RCC 7860 (cell line): ENCODE measurements at places on chromosomes 3 and 15.

DNA sequence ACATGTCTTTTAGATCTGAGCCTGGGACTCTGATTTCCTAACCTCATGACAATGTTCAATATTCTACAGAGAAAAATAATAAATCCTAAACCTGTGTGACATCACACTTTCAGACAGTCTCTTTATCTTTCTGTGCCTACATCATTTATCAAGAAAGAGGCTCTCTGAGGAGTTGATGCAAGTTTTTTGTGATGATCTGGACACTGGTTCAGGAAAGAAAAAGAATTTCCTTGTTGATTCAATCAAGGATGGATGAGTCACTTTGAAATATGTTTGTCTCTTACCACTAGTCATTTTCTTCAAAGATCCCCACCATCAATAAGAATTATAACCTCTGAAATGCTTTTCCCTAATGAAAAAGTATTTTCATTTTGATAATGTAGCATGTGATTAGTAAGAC, 404.6 kb downstream of the WDR72 start:
- no peak for DNase-seq

GRCh38 chr3:28924744-28925360, 356.0 kb upstream of the RBMS3 start:
- DNase-seq: no peak

- no peak for DNase-seq
These were observed 17.4 kb downstream of the ABTB1 start for GRCh38 chr3:127690106-127690505.

- no peak for DNase-seq
These were observed 79.7 kb upstream of the MRPL3 start for GRCh38 chr3:131582438-131582837.

DNA sequence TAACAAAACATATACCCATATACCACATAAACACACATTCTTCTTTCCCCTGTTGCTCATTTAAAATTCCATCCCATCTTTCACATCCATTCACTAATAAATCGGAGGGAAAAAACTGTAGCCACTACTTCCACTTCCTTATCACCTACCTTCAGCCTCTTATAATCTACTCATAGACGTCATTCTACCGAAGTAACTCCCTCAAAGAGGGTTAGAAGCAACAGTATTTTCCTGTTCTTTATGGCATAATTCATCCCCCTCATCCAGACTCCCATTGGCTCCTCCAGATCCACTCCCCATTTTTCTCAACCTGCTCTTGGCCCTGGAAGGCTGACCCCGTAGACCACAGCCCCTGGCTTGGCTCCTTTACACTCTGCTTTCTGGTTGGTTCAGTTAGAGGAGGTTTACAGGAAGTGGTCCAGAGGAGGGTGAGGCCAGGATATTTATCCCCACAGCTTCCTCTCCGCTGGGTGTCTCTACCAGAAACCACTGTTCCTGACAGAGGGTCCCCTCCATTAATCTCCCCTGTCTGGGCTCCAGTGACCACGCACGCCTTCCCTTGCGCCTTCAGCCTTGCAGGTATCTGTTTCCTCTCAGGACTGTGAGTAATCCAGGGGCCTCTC, 46.3 kb downstream of the FMN1 start:
- peak; percentile 40 for DNase-seq

- no peak for DNase-seq
These were observed 36.9 kb downstream of the POLR2M start for GRCh38 chr15:57743424-57743823.

GRCh38 chr3:183298701-183299153, 45.7 kb downstream of the B3GNT5 start:
- peak; percentile 83 for DNase-seq

DNA sequence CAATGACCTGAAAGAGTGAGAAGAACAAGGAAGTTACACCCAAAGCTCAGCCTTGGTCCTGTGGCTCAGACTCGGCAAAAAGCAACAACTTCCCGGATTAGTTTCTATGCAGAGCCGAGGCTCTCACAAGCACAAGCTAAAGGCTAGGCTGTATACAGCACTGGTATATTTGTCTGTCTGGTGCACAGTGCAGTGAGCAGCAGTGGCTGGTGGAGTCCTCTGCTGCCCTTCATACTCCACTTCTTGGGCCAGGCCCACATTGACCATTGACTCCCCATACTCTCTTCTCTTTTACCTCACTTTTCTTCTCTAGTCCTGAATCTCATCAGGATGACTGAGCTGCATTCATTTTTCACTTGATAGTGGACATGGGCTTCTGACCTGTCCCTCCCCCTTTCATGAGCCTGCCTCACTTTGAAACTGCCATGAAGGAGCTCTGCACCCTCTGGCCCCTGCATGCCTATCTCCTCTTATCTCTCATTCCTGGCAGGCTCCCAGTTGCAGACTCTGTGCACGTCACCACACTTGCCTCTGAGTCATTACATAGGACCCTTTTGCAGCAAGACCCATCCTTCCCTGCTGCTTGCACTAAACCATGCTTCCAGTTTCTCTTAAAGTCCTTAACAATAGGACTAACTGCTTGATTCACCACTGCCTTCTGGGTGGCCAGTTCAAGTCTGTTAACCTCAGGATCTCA, 379.3 kb downstream of the NTRK3 start:
- DNase-seq: peak; percentile 85

- DNase-seq: no peak
These were observed 312.5 kb upstream of the CTNNB1 start for GRCh38 chr3:40886660-40887425.

GRCh38 chr3:124784686-124785382, 54.6 kb downstream of the UMPS start:
- no peak for DNase-seq

DNA sequence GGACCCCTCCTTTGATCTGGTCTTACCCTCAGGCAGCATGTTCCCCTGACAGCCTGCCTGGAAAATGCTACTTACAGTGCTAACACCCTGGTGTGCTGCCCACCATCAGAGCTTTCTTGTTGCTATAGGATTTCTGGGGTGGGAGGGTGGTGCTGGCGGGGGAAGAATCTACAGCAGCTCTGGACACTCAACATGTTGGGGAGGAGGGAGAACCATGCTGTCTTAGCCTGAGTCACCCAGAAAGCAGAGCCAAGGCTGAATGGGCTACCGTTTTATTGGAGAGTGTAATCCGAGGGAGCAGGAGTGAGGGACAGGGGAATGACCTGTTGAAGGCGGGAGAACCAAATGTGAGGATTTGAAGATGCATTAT, 45.6 kb downstream of the MFSD1 start:
- no peak for DNase-seq

GRCh38 chr3:129009266-129009665, 8.2 kb downstream of the EFCC1 start:
- DNase-seq: no peak

GRCh38 chr3:123694366-123695087, 109.7 kb upstream of the HACD2 start:
- DNase-seq: no peak

DNA sequence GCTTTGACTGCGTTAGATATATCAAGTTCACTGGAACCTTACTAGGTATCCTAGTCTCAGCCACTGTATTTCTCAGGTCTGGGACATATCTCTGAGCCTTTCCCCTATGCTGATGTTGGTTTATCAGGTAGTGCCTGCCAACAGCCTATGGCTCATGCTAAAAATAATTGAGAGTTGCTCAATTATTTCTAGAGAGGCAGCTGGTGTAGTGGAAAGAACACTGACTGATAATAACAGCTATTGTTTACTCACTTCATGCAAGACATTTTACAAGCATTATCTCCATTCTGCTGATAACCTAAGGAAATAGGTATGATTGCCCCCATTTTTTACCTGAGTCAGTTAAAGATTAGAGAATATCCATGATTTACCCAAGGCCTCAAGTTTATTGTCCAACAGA, 231.4 kb downstream of the LRRN1 start:
- no peak for DNase-seq

GRCh38 chr3:69103123-69103522, 18.4 kb downstream of the ARL6IP5 start:
- no peak for DNase-seq

DNA sequence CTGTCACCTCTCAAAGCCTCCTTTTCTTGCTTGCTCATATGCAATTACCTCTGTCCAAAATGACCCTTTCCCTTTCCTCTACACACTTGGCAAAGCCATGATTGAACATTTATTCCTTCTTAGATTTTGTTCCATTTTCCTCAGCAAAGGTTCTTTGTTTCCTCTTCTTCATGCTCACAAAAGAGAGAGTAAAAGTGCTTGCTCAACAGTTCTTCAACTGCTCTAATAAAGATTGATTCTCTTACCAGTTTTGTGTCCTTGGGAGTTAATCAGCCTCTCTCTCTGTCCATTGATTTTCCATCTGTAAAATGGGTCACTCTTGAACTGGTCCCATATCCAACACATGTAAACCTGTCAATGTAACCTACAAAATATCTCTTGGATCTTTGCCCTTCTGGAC, 186.4 kb downstream of the WNT5A start:
- DNase-seq: no peak

DNA sequence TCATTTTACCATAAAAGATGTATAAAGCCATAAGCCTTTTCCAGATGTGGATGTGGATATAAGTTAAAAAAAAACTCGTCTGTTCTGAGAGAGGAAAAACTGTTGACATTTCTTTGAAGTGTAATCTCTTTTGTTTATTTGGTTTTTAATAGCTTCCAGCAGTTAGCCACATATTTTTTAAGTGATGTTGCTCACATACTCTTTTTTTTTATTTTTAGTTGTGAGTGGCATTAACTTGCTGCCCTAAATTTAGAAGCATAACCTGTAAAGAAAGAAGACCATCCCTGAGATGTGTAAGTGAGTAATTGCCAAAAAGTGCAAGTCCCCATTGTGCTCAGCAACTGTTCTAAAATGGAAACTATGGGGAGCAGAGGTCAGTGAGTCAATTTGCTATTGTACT, 415.9 kb upstream of the MDFIC2 start:
- no peak for DNase-seq

GRCh38 chr15:44441095-44441501, 13.7 kb downstream of the CTDSPL2 start:
- DNase-seq: no peak

- peak; percentile 63 for DNase-seq
These were observed 3.0 kb upstream of the HDGFL3 start for GRCh38 chr15:83210619-83211018.

GRCh38 chr3:105950881-105951600, 82.2 kb upstream of the CBLB start:
- DNase-seq: no peak

- DNase-seq: no peak
These were observed 396.1 kb downstream of the UNC13C start for GRCh38 chr15:54374184-54374952.

DNA sequence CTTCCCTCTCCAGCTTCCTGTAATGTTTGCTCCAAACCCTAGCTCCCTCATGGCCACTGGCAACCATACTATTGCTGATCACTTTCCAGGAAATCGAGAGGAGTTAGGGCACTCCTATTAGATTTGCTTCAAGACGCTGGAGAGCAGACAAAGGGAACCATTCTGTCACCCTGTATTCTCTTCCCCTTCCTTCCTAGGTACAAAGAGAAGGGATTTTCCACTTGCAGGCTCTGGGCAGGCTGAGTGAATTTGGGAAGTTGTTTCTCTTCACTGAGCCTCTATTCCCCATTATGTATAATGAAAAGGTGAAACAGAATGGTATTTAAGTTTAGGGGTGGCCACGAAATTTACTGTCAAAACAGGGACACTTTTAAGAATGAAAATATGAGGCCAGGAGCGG, 99.4 kb upstream of the LPP start:
- no peak for DNase-seq

DNA sequence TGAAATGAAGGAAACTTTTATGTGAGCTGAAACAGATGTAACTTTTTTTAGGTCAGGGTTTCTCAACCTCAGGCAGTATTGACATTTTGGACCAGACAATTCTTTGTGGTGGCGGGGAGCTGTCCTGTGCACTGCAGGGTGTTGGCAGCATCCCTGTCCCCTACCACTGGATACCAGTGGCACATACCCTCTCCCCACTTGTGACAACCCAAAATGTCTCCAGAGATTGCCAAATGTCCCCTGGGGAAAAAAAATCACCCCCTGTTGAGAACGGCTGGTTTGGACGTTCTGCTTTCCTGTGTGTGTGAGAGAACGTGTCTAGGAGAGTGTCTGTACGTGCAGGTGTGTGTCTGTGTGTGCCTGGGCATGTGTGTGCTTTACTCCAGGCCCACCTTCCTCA, 30.7 kb upstream of the GRIP2 start:
- no peak for DNase-seq

DNA sequence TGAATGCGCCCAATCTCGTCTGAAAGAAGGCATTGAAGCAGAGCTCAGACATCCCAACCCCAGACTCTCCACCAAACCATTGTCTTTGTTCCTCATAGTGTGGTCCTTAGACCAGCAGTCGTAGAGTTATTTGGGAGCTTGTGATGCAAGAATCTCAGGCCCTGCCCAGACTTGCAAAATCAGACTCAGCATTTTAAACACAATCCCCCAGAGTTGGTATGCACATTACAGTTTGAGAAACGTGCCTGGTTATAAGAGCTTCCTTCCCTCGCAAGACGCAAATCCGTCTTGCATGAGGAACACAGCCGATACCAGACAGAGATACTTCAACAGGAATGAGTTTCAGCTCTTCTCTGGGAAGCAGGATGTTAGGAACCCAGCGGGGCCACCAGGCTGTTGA, 38.9 kb upstream of the IREB2 start:
- DNase-seq: no peak

- no peak for DNase-seq
These were observed 49.3 kb downstream of the SLC6A20 start for GRCh38 chr3:45746777-45747622.

- DNase-seq: peak; percentile 41
These were observed 23.5 kb downstream of the NR1D2 start for GRCh38 chr3:23968463-23969184.

GRCh38 chr15:52121896-52122295, 9.3 kb upstream of the BCL2L10 start:
- DNase-seq: no peak

GRCh38 chr3:152083135-152083534, 185.6 kb upstream of the MBNL1 start:
- no peak for DNase-seq

- DNase-seq: no peak
These were observed 95.0 kb downstream of the IQCH start for GRCh38 chr15:67349634-67350033.

DNA sequence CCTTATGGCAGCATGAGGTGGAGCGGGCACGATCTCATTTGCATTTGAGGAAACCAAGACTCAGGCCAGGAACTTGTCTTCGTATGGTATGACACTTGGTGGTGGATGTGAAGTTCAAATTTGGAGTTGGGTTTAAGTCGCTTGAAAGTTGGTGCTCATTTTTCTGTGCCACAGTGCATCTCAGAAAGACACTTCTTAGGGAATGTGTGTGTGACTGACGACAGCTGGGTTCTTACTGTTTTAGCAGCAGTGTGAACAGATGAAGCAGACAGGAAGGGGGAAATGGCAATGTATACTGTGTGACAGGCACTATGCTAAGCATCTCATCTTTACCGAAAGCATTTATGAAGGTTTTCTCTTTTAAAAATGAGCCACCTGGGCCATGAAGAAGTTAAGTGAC, 75.4 kb downstream of the SEC22A start:
- no peak for DNase-seq

DNA sequence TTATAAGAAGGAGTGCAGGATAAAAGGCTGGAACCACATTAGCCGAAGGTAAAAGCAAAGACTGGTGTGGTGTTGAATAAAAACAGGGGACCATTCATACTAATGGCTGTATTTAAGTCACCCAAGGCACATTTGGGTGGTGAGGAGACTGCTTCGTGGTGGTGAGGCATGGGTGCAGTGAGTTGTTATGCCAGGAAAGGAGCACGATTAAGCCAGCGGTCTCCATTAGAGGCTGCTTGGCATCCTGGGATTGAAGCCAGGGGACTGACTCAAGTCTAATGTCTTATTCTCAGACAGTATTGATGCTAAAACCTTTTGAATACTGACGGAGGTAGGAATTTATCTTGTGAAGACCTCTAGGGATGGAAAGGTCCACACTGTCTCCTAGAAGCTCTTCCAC, 21.9 kb downstream of the FEM1B start:
- no peak for DNase-seq

GRCh38 chr3:123818921-123819429, 65.2 kb downstream of the MYLK start:
- DNase-seq: peak; percentile 33
